ENCODE measurements at places on chromosomes 2 and 18.
A peak's percentile ranks its signal among the peaks of the same experiment; 100 is the strongest.

DNA sequence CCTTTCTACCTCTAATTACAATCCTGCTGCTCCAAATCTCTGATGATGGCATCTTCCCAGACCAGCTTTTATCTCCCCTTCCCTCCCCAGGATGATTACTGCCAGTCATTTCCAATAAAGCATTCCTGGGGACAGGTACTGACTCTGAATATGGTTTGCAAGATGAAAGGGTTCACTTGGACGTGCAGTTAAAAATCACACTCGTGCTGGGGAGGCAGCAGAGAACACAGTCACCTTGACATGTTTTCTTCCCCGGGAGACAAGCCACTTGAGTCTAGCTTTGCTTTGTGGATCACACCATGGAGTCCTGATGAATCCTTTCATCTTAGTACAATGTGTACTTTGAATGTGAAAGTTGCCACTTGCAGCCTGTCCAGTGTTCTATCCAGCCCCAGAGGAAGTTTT lies 175.0 kb downstream of the ALPK2 start:
- no peak for DNase-seq

DNA sequence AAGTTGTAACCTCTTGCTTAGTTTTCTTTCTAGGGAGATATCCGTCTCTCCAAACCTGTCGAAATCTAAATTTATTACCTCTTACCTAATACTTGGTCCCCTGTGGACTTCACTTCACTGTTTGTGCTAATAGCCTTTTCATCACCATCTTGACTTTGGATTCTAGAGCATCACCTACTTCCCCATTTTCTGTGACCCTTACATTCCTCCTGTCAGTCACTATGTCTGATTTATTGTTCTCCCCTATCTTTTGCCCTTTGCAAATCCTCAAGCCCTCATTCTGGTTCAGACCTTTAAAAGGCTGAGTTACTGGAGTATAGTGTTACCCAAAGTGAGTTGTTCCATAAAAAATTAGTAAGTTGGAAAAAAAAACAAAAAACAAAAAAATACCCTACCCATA lies 7.5 kb downstream of the MYO1B start:
- DNase-seq, result no peak

DNA sequence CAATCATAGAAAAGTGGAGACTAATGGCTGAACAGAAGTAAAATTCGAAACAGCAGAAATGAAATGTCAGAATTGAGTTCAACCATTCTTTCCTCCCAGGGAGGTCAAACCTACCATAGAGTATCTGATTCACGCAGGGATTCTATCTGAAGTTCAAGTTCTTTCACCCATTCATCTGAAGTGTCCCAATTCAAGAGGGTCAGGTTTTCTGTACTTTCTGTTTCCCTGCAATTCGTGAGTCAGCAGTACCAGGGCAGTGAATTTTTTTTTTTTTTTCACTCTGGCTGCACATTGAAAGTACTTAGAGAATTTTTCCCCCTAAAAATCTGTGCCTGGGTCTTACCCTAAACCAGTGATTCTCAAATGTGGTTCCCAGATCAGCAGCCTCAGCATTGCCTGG lies 40.9 kb upstream of the CCDC88A start:
- DNase-seq, result peak; percentile 34

DNA sequence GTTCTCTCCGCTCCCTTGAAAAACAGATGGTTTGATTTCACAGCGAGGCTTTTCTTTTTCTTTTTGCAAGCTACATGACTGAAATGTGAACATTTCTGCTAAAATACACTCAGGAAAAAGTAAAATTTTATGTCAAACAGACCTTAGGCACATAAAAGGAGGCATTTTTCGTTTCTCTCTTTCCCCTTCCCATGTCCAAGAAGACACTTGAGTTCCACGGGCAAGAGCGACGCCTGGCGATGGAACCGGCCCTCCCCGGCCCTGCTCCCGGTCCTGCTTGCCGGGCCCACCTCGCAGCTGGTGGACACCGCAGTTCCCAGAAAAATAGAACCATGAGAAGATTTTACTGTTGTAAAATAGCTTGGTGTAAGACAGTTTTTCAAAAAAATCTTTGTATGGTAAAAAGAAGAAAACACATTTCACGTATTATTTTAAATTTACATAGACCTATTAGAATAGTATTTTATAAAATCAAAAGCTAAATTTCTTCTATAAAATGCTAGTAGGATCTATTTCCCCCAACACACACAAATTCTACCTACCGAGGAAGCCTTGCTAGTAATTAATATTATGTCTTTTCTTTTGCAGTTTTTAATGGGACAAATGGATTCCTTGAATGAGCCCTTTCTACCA lies 2.3 kb upstream of the ALKAL2 start:
- peak; percentile 61 for DNase-seq

GRCh38 chr18:13610555-13611141 lies 115.7 kb downstream of the FAM210A start:
- DNase-seq, result no peak

- DNase-seq, result no peak
Measured at GRCh38 chr18:56995579-56996188, 151.2 kb upstream of the BOD1L2 start.

DNA sequence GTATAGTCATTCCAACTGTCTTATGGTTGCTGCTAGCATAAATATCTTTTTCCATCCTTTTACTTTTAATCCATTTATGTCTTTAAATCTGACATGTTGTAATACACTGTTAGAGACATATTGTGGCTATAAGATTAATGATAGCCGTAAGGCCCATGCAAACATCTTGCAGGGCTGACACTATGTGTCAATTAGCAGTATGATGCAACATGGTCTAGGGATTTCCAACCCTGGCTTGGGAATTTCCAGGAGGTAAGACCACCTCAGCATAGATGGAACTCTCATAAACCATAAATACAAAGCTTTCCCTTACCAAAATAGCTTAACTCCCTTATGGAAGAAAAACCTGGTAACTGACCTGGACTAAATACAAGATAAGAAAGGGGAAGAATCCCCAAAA lies 16.5 kb downstream of the SCLY start:
- no peak for DNase-seq

GRCh38 chr2:44904578-44904977 lies 36.9 kb upstream of the SIX3 start:
- DNase-seq, result no peak

DNA sequence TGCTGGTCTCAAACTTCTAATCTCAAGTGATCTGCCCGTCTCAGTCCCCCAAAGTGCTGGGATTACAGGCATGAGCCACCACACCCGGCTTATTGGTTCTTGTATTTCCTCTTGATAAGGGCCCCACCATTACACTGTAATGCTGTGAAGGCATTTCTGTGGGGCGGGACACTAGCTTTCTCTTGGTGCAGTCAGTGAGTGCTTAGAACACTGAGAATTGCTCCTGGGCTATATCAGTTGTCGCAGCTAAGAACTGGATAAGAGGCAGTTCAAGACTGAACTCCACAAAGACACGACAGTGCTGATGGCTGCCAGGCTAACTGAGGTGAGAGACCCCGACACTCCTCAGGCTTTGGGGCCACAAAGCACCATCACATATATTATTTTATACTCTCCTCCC lies 2.1 kb downstream of the KHK start:
- no peak for DNase-seq

- no peak for DNase-seq
Measured at GRCh38 chr2:218341381-218341780, 15.3 kb upstream of the CATIP start.

DNA sequence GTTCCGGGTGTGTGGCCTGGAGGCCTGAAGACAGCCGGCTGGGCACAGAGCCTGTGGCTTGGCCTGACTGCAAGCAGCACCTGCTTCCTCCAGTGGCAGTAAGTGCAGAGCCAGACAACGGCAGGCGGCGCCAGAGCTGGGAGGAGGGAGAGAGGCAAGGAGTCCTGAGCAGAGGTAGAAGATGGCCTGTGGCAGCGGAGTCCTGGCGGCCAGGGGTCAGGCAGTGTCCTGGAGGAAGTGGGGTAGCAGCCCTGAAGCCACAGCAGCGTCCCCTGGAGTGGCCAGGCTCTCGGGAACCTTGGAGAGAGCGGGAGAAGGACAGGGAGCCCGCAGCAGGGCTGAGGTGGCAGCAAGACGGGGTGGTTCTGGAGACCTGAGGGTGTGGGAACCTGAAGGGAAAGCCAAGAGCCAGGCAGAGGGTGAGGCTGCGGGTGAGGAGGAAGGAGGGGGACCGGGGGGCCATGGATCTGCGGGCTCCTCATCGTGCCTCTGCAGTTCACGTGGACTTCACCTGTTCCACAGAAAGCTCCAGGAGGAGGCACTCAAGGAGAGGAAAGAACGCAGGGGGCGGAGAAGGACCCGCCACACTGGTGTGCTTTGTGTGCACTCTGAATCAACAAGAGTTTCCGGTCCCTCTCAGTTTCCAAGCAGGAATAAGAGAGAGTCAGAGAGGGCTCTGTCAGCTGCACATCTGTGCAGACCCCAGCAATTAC lies 85.9 kb downstream of the USP40 start:
- DNase-seq, result no peak

GRCh38 chr2:236984046-236984445 lies 101.6 kb upstream of the COPS8 start:
- no peak for DNase-seq

DNA sequence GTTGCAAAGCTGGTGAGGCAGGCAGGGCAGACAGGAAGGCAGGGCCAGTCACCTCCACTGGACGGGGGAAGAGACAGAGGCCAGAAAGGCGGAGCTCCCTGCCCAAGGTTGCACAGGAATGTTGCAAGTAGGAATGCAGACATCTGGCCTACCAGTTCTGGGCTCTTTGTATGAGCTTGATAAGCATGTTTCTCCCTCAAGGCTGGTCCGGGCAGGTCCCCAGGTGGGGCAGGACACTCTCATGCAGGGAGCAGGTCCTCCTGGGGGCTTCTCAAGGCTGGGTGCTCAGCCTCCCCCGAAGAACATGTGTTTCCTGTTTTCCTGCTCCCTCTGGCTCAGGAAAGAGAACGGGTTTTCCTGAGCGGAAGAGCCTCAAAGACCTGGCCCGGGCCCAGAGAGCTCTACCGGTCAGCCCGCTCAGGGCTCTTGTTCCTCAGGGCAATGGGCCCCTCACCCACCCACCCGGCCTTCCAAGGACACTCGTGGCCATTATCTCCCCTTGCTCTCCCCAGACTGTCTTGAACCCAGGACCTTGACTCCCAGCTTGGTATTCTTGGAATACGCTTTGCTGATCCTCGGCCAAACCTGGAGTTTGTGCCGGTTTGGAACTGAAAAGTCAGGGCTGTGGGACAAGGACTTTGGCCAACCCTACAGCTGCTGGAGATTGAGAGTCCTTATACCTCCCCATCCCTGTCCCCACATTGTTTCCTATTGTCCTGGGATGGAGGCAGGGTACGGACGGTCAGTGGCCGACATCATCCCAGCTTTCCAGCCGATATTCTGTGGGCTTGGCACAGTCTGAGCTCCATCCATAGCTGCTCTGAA lies 87.7 kb upstream of the HAAO start:
- DNase-seq, result no peak

DNA sequence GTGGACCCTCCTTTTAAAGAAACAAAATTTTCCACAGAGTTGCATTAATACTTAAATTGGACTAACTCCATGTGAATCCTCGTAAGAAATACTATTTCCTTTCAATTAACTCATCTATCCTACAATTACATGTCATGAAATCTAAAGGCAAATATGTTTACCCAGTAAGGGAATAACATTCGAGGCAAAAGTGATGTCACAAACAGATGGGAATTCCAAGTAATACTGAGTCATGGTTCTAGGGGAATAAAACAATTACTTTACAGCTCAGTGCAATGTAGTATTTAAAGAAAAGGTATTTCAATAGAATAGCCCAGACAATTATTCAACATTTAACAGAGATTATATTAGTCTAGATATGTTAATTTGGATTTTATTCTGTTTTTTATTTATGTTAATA lies 205.8 kb downstream of the ZNF385B start:
- DNase-seq, result peak; percentile 86

- no peak for DNase-seq
Measured at GRCh38 chr2:176181551-176181950, 6.9 kb upstream of the HOXD1 start.

DNA sequence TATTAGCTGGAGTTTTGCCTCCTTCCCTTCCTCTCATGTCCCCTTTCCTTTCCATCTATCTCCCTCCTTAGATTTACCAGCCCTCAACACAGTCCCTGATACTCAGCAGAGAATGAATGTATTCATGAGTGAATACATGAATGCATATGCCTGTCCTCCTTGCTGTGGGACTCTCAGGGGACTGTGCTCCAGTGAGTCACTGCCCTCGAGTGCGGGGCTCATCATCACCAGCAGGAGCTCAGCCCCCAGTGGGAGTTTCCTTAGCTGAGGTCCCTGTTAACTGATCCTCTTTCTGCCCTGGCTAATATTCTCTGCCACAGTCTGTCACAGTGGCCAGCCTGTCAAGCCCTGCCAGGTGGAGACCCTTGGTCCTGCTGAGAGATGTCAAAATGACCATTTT lies 104.9 kb upstream of the LHCGR start:
- DNase-seq, result no peak

DNA sequence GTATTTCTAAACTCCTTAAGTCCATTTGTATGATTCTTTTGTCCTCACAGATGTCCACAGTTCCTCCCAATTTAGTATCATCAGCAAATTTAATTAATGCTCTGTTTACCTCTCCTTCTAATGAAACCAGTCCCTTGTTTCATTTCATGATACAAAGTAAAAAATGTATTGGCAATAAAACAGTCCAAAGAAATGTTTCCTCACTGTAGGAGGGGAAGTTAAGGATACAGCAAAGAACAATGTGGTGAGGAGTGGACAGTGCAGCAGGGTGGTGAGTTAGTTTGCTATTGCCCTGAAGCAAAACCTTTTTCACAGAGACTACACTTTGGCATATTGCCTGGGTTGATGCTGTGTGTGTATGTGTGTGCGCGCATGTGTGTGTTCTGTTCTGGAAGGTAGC lies 401.5 kb downstream of the ARHGAP15 start:
- DNase-seq, result no peak

GRCh38 chr2:127034051-127034450 lies 72.9 kb downstream of the BIN1 start:
- DNase-seq, result no peak

DNA sequence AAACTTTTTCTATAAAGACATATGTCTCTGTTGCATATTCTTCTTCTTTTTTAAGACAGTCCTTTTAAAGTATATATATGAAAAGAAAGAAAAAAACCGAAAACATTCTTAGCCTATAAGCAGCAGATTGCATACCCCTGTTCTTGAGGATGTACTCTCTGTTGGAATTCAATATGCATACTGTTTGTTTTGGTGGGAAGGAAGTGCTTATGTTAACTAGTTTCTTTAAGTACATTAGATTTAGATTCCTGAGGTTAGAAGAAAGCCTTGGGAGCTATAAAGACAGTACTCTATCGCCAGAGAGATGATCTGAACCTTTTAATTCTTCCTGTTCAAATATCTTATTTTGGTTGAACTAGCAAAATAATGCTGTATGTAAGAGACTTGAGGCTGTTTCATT lies 46.8 kb upstream of the TBR1 start:
- no peak for DNase-seq

GRCh38 chr2:120441744-120442471 lies 96.0 kb downstream of the INHBB start:
- no peak for DNase-seq

GRCh38 chr2:127511917-127512316 lies 14.4 kb downstream of the IWS1 start:
- no peak for DNase-seq

DNA sequence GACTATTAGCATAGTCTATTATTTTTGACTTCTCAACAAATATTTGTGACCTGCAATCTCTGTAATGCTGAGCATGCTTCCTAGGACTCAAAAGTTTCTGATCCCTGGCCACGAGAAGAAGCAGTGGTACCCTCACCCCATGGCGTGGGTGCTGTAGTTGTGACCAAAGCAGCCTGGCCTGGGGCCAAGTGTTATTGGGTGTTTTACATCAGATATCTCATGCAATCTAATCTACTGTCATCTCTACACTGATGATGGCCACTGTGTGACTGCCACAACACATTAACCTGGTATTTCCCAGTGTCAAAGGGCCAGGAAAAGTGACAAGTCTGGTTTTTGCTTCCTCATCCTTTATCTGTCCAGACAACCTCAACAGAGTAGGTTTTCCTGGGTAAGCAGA lies 80.8 kb upstream of the WIPF1 start:
- no peak for DNase-seq
